ENCODE measurements at places on chromosomes 2 and 18.

GRCh38 chr18:7608781-7609201, 41.7 kb downstream of the PTPRM start:
- no peak for DNase-seq

DNA sequence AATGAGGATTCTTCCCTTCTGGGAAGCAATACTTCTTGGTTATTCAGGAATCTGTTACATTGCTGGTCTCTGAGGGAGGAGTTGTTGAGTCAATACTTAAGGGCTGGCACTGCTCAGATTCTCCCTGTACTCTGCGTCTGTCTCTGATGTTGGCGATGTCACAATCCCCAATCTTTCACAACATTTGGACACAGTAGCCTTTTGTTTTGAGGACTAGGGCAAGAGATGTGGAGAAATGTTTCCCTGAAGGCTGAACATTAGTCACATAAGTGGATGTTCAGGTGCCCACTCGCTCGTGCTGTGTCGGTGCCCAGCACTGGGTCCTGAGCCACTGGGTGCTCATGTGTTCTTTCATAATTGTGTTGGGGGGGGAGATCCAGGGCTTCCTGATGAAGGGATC, 55.0 kb downstream of the MAPK4 start:
- DNase-seq, result no peak

- no peak for DNase-seq
Measured at GRCh38 chr18:78739115-78739514, 240.5 kb upstream of the SALL3 start.

GRCh38 chr18:286515-287310, 18.9 kb upstream of the THOC1 start:
- peak; percentile 6 for DNase-seq

- DNase-seq, result peak; percentile 22
Measured at GRCh38 chr2:184646177-184646576, 47.8 kb downstream of the ZNF804A start.

DNA sequence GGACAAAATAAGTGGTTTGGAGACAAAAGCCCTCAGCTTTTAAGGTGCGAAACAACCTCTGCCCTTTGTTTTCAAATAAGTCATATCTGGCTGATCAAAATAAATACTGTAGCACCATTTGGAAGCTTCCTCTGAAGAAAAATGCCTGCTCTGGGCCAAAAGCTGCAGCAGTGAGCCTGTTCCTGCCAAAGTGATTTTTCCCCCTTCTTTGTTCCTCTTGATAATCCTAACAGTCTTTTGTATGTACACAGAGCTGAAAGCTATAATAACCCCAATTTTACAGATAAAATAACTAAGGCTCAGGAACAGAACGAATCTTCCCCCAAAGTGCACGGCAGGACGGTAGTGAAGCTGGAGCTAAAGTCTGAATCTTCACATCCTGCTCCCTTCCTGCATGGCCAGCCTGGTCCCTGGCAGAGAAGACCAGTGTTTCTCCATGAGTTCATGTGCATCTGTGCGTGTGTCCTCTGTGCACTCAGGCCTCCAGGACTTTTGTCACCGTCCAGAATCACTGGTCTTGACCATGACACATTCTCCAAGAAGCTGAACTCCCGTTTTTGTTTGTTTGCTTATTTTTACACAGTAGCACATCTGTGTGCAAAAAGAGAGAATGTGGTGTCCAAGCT, 2114.1 kb upstream of the PIK3C3 start:
- DNase-seq, result no peak

DNA sequence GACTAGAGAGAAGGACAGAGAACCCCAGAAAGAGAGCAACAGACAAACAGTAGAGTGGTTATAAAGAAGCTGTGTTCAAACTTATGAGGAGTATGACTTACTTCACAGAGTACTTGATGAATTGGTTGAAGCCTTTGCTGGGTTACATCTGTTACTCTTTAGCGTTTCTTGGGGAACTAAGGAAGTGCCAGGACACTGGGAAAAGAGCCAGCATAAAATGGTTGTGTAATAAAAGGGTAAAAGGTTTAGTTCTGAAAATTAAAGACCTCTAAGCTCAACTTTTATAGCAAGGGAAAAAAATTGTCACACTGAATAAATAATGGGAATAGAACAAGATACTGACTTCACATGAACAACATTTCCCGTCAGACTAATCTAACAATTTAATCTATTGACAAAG, 17.0 kb upstream of the STAT4 start:
- no peak for DNase-seq

DNA sequence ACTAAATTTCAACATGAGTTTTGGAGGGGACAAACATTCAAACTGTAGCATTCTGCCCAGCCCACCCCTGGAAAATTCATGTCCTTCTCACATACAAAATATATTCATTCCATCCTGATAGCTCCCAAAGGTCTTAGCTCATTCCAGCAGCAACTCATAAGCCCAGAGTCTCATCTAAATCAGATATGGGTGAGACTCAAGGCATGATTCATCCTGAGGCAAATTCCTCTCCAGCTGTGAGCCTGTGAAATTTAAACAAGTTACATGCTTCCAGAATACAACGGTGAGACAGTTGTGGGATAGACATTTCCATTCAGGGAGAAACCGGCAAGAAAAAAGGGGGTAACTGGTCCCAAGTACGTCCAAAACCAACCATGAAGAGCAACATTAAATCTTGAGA, 43.5 kb upstream of the FAHD2A start:
- peak; percentile 58 for DNase-seq

GRCh38 chr18:13612196-13612997, 114.0 kb downstream of the FAM210A start:
- no peak for DNase-seq

GRCh38 chr18:46019936-46020335, 52.1 kb downstream of the PSTPIP2 start:
- DNase-seq, result no peak
